ENCODE measurements at places on chromosomes 13 and 19.

DNA sequence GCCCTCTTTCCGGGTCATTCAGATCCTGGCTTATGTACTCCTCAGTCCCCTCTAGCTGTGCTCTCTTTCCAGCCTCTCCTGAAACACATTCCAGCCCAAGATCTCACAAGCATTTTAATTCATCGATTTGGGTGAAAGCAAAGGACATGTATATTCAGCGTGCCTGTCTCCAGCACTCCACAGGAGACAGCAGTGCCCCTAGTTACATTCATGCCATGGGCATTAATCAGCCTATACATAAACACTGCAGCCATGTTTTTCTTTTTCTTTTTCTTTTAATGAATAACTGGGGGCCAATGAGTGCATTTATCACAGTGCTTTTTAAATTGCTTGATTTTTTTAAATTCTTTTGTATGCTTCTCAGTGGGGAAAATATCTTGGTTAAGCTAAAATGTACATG lies 199.1 kb downstream of the DCT start:
- no peak for DNase-seq

- DNase-seq: no peak
Observed at GRCh38 chr19:40607311-40608239, 6.4 kb downstream of the LTBP4 start.

GRCh38 chr13:31912647-31913401 lies 118.8 kb upstream of the FRY start:
- no peak for DNase-seq

GRCh38 chr13:30107521-30108136 lies 199.7 kb downstream of the KATNAL1 start:
- DNase-seq: peak; percentile 28

DNA sequence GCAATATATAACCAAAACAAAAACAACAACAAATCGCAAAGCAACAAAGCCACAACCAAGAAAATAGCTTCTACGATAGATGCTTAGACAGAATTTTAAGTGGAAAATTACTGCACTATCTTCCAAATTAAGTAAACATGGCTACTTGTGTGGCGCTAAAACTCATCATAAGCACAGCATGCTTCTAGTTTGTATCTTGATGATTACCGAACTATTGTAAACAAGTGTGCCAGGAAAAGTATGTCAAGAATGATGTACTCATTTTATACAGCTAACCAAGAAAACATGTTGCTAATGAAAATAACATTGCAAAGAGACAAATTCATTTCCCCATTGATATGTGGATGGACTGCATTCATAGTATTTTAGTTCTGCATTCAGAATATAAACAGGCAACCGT lies 271.9 kb upstream of the GPC6 start:
- no peak for DNase-seq
